ENCODE measurements at places on chromosomes 7 and 10.

DNA sequence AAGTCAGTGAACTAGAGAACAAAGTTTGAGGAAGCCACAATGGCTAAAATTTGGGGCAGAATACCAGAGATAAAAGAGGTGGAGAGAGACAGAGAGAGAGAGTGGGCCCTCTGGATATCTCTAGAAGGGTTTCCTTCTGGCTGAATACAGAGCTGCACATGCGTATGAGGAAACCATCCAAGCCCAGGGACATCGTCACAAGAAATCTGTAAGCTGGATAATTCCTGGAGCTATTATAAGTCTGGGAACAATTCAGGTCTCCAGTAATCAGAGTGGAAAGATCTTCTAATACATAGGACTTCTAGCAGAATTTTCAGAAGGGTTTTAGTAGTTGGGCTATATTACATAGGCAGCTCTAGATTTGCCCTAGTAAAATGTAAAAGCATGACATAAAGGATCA, 415.7 kb upstream of the MTPN start:
- no peak for DNase-seq

- no peak for DNase-seq
These were observed 244.0 kb downstream of the HGF start for GRCh38 chr7:81525841-81526240.

DNA sequence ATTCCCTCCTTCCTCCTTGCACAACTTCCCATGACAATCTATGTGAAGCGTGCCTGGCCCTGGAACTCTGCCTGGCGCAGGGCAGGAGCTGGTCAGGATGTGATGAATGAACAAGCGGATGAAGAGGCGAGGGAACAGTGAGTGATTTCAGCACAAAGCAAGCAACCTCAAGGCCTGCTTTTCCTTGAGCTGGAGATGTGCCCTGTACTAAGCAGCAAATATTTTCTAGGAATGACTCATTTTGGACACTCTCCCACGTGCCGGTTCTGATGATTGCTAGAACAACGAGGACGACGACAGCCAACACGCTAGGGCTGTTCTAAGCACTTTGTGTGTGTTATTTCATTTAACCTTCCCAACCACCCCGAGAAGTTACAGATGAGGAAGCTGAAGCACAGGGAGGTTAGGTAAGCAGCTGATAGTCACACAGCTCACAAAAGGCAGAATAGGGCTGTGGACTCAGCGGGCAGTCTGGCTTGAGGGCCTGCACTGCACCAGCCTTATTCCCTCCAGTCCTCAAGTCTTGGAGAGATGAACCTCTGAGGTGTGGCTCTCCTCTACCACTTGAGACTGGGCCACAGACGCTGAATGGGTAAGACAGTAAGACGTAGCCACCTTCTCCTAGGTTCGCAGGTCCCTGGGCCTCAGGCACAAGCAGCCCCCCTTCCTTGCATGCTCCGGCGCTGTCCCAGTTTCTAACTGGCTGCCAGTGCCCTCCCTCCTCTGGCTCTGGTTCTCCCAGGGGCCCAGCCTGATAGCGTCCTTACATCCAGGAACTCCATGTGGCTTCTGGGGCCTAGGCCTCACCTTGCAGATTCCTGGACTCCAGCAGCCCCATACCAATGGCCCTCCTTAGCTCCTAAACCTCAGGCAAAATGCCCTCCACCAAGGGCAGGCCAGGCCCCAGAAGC, 59.0 kb downstream of the YKT6 start:
- DNase-seq: no peak

DNA sequence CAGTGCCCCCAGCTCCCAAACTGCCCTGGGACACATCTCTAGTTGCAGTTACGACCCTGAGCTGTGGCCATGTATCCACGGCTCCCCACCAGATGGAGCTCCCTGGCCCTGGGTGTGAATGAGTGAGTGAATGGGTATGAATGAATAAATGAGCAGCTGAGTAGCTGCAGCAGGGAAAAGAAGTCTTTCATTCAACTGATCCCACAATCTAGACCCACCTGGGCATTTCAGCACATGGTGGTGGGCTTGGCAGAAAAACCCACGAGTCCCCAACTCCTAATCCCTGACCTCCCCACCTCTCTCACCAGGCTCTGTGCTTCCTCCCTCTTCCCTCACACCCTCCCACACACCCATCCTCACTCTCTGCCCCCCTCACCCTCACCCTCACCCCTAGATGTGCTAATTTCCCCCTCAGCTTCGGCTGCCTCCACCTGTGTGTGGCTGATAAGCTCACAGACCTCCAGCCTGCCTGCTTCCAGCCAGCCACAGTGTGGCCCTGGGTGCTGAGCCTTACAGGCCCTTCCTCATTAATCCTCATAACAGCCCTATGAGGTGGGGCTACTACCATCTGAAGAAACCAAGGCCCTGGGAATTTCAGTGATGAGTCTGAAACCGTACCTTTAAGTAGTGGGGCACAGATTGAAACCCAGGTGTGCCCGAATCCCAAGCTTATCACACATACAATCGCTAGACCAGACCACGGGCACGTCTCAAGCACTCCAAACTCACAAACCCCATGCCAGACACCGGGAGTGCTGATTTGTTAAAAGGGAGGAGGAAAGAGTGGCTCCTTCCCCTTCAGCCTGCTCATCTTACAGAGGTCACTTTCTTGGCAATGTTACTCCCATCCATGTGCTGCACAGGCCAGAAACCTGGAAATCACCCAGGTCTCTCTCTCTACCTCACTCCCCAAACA, 2.2 kb upstream of the ATP6V1F start:
- no peak for DNase-seq
